Omental fat pad (tissue), 4 donors: ENCODE measurements at places on chromosomes 16 and 17. TPM values are rescaled to one million over a fixed set of nuclear protein-coding genes. Genes with fewer than 3 reads are reported as not detected.

- no peak for DNase-seq
These were observed 317.6 kb downstream of the SEC14L1 start for GRCh38 chr17:77458202-77459017.

The SEPTIN1 gene
- 2.2 TPM for total RNA-seq

- no peak for DNase-seq
These were observed 13.9 kb upstream of the TBX2 start for GRCh38 chr17:61385577-61386236.

The SMIM36 gene
- total RNA-seq: not detected
